Activated effector memory CD4-positive, alpha-beta T cell treated with anti-CD3 and anti-CD28 coated beads, Interleukin-2, amount 50 U/mL, for 16 hours (primary cell): ENCODE measurements at places on chromosomes 5 and 9.

- DNase-seq = no peak
Measured at GRCh38 chr5:159777049-159777660, 139.1 kb upstream of the ADRA1B start.

GRCh38 chr9:131728961-131729360, 10.9 kb downstream of the RAPGEF1 start:
- DNase-seq = peak; percentile 88

GRCh38 chr5:145791866-145792265, 43.3 kb downstream of the PRELID2 start:
- no peak for DNase-seq

- DNase-seq = no peak
Measured at GRCh38 chr5:37214550-37214949, 34.6 kb downstream of the CPLANE1 start.

- no peak for DNase-seq
Measured at GRCh38 chr5:158852622-158853021, 247.1 kb downstream of the EBF1 start.

GRCh38 chr5:69268899-69269298, 34.2 kb downstream of the CDK7 start:
- no peak for DNase-seq

GRCh38 chr5:115602591-115603125, 379 bp upstream of the TICAM2 start:
- no peak for DNase-seq

GRCh38 chr5:89710006-89710405, 699.5 kb downstream of the CETN3 start:
- DNase-seq = no peak

DNA sequence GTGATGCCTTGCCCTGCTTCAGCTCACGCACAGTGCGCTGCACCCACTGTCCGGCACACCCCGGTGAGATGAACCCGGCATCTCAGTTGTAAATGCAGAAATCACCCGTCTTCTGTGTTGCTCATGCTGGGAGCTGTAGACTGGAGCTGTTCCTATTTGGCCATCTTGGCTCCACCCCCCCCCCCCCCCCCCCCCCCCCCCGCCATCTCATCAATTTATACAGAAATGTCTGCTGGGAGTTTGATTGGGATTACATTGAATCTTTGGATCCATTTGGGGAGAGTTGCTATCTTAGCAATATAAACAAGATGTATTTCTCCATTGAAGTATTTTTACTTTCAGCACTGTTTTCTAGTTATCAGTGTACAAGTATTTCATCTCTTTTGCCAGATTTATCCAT, 55.2 kb downstream of the RIC1 start:
- DNase-seq = no peak

GRCh38 chr5:127298656-127299055, 8.1 kb downstream of the MEGF10 start:
- DNase-seq = no peak

DNA sequence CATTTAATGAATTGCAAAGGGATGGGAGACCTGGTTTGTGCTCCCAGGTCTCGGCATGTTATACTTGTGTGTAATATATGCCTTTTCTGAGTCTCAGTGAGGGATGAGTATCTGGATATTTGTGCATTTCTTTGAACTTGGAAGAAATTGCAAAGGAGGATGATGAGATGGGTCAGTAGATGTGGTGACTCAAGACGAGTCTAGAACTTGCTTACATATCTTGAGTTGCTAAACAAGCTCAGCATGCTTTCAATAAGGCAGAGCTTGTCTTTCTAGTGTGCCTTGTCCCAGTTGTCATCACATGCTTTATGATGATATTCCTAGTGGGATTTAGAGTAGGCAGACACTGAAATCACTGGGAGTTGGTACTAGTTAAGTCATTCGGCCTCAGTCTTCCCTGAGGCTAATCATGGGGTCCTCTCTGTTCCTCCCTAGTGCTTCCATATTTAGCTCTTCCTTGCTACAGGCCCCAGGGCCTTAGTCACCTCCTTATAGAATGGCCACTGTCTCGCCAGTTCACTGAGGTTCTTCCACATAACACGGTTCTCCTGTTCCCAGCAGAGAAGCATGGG, 222.3 kb downstream of the ARRDC3 start:
- DNase-seq = no peak

- no peak for DNase-seq
Measured at GRCh38 chr5:94746731-94747124, 128.3 kb downstream of the SLF1 start.

DNA sequence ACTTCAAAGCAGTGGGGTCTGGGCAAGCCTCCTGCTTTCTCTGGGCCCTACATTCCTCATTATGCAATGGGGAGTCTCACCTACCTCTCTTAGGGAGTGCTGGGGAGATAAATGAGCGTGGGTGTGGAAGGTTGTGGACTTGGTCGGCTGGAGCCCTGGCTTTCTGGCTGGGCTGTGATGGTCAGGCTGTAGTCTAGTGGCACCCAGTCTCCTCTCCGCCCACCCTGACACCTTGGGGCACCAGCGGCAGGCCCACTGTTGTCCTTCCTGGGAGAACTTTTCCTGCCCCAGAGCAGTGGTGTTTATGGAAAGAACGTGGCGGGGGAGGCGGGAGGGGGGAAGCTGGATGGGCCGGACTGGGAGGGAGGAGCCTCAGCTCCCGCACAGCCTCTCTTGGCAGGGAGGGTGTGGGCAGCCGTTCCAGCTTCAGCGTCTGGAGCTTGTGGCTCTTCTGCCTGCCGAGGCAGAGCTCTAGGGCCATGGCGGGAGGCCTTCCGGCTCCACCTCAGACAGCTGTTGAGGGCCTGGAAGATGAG, 4.1 kb downstream of the PTGS1 start:
- DNase-seq = no peak

DNA sequence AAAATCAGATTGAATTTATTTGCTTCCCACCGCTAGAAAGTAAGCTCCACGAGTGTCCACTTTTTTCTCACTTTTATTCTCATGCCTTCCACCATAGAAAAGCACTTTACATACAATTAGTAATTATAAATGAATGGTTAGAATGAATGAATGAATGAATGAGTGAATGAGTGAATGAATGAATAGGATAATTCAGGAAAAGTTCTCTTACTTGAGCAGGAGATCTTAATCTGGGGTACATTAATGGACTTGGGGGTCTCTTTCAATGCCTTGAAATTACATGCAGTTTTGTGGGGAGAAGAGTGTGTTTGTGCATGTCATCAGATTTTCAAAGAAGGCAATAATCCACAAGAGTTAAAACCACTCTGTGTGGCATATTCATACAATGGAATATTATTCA, 229.9 kb upstream of the NR4A3 start:
- no peak for DNase-seq

- DNase-seq = no peak
Measured at GRCh38 chr5:23437011-23437410, 70.4 kb upstream of the PRDM9 start.

DNA sequence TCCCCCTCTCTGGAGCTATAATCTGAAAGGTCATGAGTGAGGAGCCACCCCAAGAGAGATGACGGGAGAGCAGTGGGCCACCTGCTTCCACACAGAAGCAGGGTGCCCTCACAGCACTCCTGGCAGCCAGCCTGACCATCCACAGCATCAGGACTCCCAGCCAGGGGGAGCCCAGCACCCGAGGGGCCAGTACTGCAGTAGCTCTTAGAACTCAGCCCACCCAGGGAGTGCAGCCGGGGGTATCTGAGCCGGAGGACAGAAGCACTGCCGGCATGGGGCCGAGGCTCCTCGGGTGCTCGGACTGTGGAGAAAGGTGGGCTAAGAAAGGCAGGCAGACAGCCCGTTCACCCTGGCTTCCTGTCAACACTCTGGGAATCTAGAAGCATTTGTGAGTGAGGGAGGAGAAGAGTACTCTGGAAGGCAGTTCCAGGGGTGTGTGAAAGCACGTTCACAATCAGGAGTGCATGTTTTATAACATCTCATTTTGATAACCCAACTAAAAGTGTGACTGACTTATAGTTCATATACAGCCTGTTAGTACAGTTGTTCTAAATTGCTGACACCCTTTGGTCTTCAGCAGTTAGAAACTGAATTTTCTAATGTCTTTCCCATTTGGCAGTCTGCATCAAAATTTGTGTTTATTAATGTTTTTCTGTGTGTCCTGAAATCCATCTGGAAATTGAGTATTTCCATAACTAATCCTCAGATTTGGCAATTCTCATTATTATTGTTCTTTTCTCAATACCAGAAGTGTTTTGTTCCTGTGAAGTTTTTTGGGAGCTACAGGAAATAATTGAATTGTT, 25.9 kb upstream of the ASPN start:
- DNase-seq = no peak

- no peak for DNase-seq
Measured at GRCh38 chr9:31030741-31031202, 1353.7 kb upstream of the ACO1 start.

- DNase-seq = no peak
Measured at GRCh38 chr5:124960266-124960665, 213.8 kb upstream of the ZNF608 start.

DNA sequence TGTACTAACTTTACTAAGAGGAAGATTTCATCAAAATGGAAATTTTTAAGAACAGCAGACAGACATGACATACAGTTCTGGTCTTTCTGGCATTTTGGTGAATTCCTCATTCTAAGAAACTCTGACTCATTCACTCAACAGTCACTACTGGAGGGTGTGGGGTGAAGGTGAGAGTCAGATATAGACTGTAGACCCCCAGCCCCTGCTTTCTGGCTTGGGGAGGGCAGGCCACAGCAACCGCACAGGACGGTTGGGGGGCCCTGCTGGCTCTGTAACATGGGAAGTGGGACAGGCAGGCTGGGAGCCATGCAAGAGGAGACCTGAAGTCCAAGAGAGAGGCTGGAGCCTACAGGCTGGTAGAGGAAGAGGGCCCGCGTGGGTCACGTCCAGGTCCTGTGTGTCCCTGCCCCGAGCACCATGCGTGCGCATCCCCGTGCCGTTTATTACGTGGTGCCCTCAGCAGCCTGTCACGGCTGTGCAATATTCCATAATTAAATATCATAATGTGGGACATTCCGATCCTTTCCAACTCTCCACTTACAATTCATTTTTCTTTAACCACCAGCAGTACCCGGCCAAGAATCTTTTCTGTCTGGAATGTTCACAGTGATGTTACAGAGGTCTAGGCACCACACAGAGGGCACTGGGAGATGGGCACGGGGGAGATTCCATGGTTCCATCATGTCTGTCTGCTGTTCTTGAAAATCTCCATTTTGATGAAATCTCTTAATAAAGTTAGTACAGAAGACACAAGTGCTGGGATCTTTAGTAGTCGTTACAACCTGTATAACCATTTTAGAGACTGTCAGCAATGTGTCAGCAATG, 75.5 kb downstream of the SEMA4D start:
- peak; percentile 89 for DNase-seq

DNA sequence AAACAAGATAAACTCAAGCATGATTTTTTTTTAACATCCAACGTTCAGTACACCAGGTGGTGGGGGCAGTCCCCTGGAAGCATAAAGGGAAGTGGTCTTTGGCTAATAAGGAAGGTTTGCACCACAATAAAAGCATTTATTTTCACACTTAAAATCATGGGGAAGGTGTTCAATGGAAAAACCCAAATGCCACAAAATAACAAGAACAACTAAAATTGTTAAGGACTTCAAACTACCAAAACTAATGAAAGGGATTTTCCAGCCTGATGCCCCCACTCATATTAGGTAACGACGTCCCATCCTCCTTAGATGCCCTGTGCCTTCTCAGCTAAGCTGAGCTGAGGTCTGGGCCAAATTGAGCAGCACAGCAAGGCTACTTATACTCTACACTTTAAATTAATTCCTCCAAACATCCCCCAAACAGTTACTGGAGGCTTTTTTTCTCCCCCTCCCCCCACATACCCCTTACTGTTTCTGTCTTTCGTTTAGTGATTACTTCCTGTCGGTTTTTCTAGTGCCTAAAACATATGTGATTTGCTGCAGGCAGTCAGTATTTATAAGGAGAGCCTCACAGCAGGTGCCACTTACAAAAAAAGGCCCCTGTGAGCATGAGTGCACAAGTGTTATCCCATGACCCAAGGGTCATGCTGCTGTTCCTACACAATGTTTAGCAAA, 259.7 kb upstream of the ZNF608 start:
- DNase-seq = no peak

GRCh38 chr5:158560170-158560569, 539.5 kb downstream of the EBF1 start:
- DNase-seq = no peak

- no peak for DNase-seq
Measured at GRCh38 chr5:157714596-157714864, 16.7 kb upstream of the THG1L start.

DNA sequence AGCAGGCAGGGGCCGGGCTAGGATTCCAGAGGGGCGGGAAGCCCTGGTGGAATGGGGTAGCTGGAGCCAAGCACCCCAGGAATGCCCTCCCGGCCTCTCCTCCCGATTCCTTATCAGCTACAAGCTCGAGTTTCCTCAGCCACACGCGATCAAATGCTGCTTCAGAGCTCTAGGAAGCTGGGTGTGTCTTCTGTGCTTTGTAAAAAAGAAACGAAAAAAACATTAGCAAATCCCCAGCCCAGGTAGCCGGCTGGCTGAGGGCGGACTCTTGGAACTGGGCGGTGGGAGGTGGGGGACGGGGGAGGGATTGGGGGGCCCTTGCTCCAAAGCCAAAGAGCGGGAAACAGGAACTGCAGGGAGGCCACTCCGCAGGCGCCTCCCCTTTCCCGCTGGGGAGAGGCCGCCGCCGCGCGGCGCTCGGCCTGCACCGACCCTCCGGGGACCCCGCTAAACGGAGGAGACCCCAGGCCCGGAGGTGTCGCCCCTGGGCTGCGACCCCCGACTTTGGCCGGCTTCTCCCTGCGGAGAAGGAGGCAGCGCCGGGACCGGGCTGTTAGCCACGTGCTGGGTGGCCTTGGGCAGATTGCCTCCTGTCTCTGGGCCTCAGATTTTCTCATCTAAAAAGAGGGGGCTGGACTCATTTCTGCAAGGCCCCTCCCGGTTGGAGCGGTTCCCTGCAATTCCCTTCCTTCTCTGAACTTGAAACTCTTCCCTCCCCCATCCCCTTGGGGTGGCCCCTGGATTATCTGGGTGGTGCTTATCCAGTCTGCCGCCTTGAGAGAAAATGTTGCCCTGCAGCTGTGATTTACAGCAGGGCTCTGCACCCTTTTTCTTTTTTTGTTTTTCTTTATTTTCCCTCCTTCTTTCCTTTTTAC, 40.9 kb upstream of the FABP6 start:
- no peak for DNase-seq

GRCh38 chr5:39422728-39423285, 2.0 kb downstream of the DAB2 start:
- no peak for DNase-seq

- no peak for DNase-seq
Measured at GRCh38 chr5:128681096-128681495, 143.1 kb upstream of the FBN2 start.

GRCh38 chr9:122333169-122333808, 37.5 kb upstream of the PTGS1 start:
- no peak for DNase-seq

GRCh38 chr5:144017631-144018030, 152.8 kb downstream of the YIPF5 start:
- no peak for DNase-seq
